ENCODE measurements at places on chromosomes 1 and 21.

GRCh38 chr1:9809100-9809510 is 14.7 kb downstream of the CLSTN1 start:
- DNase-seq: no peak

DNA sequence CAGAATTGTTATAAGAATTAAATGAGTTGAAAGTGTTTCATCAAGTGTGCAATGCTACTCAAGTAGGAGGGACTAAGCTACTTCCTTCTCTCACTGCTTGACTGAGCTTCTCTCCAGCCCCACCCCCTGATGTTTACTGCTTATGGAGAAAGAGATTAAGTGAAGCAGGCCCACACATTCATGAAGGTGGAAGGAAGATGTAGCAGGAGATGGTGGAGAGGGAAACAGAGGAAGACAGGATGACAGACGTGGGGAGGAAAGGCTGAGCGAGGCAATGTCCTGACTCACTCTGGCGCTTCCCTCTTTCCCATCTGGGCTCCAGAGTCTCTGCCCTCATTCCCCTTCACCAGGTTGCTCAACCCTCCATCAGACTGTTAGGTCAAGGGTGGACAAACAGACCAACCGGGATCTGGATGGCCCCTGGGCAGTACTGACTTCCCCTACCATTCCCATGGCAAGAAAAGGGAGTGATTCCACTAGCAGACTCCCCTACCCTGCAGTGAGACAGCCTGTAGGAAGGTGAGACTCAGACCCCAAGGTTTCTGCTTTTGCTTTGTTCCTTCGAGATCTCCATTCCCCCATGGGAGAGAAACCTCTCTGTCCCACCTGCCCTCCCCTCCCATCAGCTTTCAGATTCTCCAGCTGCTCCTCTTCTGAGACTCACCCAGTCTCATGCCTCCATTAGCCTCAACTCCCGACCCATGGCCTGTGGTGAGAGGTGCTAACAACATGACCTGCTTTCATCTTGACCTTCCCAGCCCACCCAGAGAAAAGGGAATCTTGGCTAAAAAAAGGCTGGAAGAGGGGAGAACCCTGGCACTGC is 3.1 kb upstream of the ARHGEF2 start:
- DNase-seq: no peak

DNA sequence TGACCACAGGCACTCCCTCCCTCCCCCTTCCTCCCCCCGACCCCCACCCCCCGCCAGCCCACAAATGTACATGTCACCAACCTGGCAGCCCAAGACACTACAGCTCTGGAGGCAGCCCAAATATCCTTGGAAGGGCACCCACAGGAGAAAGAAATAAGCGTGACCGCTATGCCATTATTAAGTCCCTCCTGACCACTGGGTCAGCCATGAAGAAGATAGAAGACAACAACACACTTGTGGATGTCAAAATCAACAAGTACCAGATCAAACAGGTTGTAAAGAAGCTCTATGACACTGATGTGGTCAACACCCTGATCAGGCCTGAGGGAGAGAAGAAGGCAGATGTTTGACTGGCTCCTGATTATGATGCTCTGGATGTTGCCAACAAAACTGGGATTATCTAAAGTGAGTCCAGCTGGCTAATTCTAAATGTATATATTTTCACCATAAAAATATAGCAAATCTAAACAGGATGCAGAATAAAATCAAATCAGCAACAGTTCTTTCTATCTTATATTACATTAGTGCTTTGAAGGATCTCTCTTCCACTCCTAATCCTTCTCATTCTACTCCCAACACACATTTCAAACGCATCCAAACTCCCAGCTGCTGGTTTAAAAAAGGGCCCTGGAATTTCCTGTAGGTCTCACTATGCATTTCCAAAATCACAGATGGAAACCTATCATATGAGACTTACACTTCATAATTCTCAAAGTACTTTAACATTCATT is 77.4 kb upstream of the SLFNL1 start:
- no peak for DNase-seq

GRCh38 chr21:38956521-38956855 is 150.8 kb downstream of the ETS2 start:
- no peak for DNase-seq

DNA sequence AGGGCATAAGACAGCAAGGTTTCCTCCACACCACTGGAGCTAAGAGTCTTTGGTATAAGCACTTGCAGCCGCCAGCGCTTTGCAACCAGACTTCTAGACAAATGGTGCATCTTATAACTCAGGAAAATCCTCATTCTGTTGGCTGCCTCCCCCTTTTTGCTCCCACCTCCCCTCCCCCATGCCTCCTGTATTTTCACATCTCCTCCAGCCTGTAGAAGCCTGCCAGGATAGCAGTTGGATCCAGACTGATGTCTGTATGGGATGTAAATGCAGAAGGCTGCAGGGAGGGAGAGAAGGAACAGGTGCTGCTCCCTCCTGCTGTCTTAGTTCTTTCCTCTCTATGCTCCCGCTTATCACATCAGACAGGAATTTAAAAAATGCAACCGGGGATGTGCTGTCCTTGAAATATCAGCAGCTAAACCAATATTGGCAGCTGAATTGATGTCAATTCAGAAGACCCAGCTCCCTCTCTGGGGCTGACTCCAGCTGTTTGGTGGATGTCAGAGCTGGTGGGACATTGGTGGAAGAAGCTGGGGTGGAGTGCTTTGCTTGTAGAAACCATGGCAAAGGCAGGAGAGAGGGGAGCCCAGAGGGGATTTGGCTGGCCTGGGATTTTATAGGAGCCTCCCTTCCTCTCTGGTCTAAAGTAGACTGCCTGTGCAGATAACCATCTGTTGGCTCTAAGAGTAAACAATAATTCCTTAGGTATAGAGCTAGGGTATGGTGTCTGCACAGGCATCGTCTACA is 53.5 kb downstream of the NFASC start:
- DNase-seq: no peak

- no peak for DNase-seq
Measured at GRCh38 chr1:32068957-32069588, 3.7 kb upstream of the TMEM39B start.

GRCh38 chr1:87349036-87349435 is 20.4 kb downstream of the LMO4 start:
- DNase-seq: no peak

DNA sequence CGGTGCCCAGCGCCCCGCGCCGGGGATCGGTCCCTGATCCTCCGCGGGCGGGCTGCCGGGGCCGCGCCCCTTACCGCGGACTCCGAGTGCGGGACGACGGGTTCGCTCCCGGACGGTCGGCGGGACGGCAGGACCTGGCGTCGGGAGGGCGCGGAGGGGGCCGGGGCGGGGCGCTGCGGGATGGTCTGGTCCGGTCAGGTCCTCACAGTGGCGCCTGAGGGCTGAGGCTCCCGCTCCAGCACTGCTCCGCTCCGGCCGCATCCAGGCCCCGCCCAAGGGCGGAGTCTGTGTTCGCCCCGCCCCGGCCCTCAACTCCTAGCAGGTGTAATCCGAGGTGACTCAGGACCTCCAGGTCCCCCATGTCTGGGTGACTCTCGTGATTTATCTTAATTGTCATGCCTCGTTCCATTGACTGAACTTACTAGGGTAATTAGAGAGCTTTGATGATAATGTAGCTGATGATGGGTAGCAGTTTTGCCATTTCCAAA is at the start of gene RAB3B:
Gene RAB3B, minus strand, starts transcription at position 223 of the 488 bp plus-strand sequence. CDS start 13,583 bp downstream, outside the sequence.
- no peak for DNase-seq

DNA sequence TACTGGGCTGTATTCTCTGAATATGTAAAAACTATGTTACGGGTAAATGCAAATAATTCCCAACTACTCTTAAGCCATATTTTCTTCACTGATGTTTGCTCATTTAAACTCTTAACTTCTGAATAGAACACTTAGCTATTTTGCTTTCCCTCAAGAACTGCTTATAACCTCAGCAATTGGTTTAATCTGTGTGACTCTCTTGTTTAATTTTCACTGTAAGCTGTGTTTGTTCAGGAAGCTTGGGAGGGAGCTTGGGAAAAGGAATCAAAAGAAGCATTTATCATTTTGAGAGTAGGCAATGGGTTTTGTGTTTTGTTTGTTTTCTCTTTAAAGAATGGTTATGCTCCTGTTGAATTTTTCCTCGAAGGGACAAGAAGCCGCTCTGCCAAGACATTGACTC is 24.4 kb downstream of the GNPAT start:
- DNase-seq: no peak

- DNase-seq: no peak
Measured at GRCh38 chr21:37230632-37231248, 36.4 kb downstream of the VPS26C start.

Measured in amygdala (tissue), 56 donors.